ENCODE measurements at places on chromosomes 6 and 20. TPM values are rescaled to one million over a fixed set of nuclear protein-coding genes. Genes with fewer than 3 reads are reported as not detected.

Gene SLCO4A1
- total RNA-seq, result 8.0 TPM

Gene GTPBP2
- total RNA-seq, result 46.9 TPM

Gene BPIFB2
- not detected for total RNA-seq

Gene SYCP2
- 5.4 TPM for total RNA-seq

Gene MUCL3
- not detected for total RNA-seq

Gene PRKN
- 19.5 TPM for total RNA-seq

Gene PNLDC1
- 0.49 TPM for total RNA-seq

Gene TGM3
- 0.66 TPM for total RNA-seq

All from camera-type eye (tissue), 1 donor.